LoVo (cell line): ENCODE measurements at places on chromosomes 7 and 10.

DNA sequence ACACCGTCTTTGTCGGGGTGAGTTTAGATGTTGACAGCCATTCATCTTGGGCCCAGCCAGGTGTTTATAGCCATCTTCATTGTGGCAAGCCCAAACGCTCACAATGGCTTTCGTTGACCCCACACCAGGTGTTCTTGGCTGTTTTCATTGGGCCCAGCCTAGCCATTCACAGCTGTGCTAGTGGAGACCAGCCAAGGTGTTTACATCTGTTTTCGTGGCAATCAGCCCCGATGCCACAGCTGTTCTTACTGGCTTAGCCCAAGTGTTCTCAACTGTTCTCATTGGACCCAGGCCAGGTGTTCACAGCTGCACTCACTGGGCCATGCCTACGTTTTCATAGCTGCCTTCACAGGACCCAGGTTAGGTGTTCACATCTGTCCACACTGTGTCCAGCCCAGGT lies 7.7 kb downstream of the FRG2B start:
- no peak for DNase-seq

- DNase-seq = no peak
Observed at GRCh38 chr7:875476-876076, 778 bp upstream of the GET4 start.

GRCh38 chr7:74356589-74357315 lies 67.5 kb downstream of the CLIP2 start:
- DNase-seq = no peak

DNA sequence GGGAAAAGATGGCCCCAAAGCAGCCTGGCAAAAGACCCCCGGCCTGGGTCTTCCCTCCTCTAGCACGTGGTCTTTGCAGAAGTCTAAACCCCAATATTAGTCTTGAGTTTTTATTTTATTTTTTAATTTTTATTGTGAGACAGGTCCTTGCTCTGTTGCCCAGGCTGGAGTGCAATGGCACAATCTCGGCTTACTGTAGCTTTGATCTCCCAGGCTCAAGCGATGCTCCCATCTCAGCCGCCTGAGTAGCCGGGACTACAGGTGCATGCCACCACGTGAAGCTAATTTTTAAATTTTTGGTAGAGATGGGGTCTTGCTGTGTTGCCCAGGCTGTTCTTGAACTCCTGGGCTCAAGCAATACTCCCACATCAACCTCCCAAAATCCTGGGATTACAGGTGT lies 40.3 kb upstream of the MXI1 start:
- no peak for DNase-seq
